ENCODE measurements at places on chromosomes 11 and 22. TPM values are rescaled to one million over a fixed set of nuclear protein-coding genes. Genes with fewer than 3 reads are reported as not detected.
A peak's percentile ranks its signal among the peaks of the same experiment; 100 is the strongest.

DNA sequence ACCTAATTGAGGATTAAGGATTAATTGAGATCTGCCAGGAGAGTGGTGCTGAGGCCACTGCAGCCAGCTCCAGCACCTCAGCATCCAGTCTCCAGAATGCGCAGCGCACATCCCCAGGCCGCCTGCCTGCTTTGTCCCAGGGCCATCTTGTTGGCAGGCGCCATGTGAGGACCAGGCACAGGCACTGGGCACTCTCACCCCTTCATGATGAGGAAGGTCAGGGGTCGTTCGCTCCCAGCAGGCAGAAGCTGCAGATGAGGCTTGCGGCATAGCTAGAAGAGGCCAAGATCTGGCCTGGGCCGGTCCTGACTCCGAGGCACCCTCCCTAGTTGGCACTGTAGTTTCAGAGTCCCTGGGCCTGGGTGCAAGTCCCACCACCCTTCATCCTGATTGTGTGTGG is 6.4 kb downstream of the CABP2 start:
- DNase-seq, result no peak

The SCGB1D1 gene
- total RNA-seq, result not detected

DNA sequence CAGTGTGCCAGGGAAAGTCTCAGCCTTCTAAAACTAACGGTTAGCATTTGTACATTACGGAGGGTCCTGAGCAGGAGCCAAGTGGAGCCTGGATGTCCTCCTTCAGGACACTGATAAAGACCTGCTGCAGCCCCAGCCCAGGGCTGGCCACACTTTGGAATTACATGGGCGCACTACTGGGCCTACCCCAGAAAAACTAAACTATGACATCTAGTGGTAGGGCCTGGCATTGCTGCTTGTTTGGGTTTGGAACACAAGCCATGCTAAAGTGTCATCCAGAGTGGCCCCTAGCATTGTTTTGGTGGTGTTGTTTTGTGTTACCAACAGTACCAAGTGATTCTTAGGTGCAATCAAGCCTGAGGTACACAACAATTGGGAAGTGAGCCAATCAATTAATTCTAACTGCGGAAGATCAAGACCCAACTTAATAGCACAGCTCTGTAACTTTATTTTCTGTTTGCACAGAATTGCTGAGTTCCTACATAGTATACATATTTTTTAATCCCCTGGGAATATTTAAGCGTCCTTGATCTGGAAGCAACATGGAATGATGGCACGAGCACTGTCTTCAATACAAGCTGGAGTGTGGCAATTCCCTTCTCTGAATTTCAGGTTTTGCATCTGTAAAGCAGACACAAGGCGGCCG is 340.7 kb downstream of the LARGE1 start:
- DNase-seq, result peak; percentile 40

The SLC37A2 gene
- not detected for total RNA-seq

The BRMS1 gene
- total RNA-seq, result 111 TPM
